AG08396 (cell line): ENCODE measurements at places on chromosomes 7 and 10.

- no peak for DNase-seq
Measured at GRCh38 chr10:70683601-70683934, 11.3 kb downstream of the ADAMTS14 start.

GRCh38 chr7:92644406-92645113, 54.4 kb upstream of the FAM133B start:
- no peak for DNase-seq

DNA sequence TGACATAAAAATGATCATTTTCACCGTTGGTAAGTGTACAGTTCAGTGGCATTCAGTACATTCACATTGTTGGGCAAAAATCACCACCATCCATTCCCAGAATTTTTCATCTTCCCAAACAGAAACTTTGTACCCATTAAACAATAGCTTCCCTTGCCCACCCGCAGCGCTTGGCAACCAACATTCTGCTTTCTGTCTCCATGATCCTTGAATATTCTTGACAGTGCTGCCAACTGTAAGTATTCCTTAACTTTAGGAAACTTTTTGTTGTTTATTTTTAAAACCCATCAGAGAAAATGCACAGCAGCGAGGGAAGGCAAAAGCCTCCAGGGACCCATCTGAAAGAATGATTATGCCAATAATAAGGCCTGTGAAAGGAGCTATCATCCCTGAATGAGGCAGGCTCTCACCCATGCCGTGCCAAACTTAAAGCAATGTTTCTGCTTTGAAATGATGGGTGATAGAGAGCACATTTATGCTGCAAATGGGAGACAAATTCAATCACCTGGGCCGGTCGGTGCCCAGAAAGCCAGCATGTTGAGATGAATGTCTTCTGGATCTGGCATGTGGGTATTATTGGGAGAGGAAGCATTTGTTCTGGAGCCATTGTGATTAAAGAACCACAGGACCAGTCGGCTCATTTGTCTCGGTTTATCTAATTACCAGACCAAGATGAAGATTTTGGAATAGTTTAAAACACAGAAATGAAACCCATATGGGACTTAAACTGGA, 202.1 kb upstream of the NPVF start:
- DNase-seq: no peak

- DNase-seq: no peak
Measured at GRCh38 chr7:134419875-134420274, 39.0 kb downstream of the AKR1B1 start.

DNA sequence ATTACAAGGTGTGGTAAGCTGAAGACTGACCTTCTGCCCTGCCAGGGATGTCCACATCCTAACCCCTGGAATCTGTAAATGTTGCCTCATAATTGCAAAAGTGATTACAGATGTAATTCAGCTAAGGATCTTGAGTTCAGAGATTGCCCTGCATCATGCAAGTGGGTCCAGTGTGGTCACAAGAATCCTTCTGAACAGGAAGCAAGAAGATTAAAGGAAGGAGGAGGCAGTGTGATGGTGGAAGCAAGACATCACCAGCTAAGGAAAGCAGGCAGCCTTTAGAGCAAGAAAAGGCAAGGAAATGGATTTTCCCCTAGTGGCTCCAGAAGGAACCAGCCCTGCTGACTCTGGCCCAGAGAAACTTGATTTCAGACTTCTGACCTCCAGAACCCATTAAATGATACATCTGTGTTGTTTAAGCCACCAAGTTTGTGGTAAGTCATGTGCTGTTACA, 78.1 kb downstream of the USP6NL start:
- DNase-seq: no peak

DNA sequence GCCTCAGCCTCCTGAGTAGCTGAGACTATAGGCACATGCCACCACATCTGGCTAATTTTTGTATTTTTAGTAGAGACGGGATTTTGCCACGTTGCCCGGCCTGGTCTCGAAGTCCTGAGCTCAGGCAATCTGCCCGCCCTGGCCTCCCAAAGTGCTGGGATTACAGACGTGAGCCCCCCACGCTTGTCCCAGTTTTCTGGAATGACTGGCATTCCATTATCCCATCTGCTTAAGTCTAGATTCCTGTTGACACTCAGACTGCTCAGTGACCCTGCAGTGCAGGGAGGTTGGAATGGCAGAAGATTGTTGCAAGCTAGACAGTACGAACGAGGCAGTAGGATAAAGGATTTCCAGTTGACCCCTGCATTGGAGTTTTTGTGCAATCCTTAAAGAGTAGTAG, 135.1 kb upstream of the NPS start:
- no peak for DNase-seq

GRCh38 chr10:23442936-23443335, 4.1 kb downstream of the OTUD1 start:
- peak; percentile 46 for DNase-seq

DNA sequence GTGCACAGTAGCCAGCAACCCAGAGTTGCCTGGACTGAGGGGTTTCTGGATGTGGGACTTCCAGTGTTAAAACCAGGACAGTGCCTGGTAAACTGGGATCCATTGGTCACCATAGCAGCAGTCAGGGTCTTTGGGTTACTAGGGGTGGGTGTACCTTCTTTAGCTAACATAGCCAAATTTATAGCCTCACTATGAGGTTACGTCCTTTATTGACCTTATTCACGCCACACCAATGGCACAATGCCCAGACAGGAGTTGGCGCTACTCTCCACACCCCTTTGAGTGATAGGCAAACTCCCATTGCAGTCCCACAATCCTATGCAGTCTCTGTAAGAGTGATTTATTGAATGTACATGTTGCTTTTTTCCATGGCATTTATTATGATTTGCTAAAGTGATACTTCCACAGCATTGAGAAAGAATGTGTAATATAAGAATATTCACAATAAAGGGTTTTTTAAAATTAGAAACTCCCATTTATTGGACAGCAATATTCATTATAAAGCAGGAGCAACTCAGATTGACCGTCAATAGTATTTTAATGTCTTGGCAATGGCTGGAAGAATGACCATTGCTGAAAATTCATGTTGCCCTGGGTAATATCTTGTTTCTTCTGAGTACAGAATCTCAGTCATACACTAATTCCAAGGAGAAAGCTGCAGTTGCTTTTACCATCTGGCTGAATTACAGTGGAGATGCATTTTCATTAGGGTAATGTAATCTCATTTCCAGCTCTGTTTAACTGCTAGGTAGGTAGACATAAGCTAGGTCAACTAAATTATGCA, 26.1 kb downstream of the IFIT5 start:
- DNase-seq: no peak

DNA sequence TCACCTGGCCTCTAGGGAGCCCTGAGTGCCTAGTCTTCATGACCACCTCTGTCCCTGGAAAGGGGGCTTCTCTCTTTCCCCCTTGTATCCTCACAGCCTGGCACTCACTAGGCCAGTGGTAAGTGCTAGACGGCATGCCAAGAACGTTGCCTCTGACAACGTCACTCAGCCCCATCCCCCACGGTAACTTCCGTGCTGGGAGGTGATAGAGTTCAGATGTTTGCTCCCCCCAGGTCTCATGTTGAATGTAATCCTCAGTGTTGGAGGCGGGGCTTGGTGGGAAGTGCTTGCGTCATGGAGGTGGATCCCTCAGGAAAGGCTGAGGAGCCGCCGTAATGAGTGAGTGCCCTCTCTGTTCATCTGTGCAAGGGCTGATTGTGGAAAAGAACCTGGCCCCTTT, 343.3 kb upstream of the MKI67 start:
- no peak for DNase-seq

GRCh38 chr7:100407285-100408180, 21.0 kb downstream of the ZCWPW1 start:
- peak; percentile 68 for DNase-seq

- DNase-seq: no peak
Measured at GRCh38 chr10:67868132-67868531, 16.3 kb upstream of the SIRT1 start.

- no peak for DNase-seq
Measured at GRCh38 chr7:133781486-133782090, 345.6 kb upstream of the LRGUK start.

DNA sequence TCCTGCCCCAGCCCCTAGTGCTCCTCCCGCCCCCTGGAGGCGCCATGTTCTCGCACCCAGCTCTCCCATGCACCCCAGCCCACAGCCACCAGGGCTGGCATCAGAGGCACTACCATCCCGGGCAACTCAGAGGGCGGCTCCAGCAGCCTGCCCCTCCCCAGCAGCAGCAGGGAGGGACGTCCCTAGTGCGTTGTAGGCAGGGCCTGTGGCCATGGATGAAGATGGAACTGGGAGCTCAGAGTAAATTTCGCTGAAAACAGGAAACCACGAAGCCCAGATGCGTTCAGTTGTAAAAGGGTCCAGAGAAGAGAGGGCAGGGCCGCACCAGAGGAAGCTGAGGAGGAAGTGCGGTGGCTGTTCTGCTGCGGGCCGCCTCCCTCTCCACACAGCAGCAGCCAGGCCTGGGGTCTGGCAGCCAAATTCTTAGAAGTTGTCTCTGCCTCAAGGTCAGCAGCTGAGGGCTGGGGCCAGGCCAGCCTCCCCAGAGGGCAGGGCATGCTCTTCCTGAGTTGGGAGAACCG, 24.6 kb downstream of the VSIR start:
- peak; percentile 34 for DNase-seq

DNA sequence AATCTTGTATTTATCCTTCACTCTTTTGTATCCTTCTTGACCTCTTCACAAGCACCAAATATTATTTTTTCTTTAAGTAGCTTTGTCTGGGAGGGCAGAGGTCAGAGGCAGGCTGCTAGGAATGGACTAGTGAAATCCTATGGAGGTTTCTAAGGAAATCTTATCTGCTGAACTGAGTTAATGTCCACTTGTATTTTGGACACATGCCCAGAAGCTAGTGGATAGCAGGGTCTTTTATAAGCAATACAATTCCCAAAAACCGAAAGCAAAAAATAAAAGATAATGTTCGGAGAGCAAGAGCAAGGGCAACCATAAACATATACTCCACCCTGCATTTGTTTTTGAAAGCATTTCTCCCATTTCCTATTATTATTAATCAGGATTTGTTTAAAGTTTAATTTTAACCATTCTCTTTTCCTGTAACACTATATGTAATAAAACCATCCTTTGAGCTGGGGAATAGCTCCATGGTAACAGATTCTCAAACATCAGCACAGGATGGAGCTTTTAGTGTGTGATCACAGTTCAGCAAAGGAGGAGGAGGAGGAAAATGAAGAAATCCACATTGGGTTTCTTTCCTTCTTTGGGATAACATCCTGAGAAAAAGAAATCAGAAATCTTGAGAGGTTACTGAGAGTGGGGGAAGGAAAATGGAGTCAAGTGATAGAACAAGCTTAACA, 328.2 kb upstream of the LRRN3 start:
- DNase-seq: no peak

DNA sequence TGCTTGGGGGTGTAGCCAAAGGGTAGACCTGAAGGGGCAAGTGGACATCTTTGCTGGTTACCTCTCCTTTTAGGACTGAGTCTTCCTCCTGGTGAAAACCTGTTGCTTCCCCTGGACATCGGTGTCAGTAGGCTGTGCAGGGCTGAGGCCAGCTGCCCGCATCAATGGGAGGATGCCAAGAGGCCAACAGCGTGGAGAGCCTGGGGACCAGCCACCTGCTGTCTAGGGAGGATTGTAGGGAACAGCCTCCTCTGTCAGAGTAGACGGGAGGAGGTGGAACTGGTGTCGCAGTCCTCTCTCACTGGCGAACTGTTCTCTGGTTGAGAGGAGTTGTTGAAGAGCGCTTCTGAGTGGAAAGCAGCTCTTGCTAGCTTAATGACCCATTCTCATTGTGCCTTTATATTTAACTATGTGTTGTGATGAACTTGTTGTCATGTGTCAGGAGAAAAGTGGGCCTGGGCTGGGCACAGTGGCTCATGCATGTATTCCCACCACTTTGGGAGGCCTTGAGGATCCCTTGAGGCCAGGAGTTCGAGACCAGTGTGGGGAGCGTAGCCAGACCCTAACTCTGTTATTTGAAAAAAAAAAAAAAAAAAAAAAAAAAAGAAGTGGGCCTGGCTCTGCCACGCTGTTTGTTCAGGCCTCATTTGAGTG, 1.8 kb downstream of the SUFU start:
- no peak for DNase-seq

GRCh38 chr10:85149766-85150165, 821.4 kb downstream of the CCSER2 start:
- no peak for DNase-seq

GRCh38 chr10:92814790-92815189, 33.5 kb upstream of the EXOC6 start:
- no peak for DNase-seq

- no peak for DNase-seq
Measured at GRCh38 chr7:690478-691360, 35.8 kb upstream of the DNAAF5 start.

DNA sequence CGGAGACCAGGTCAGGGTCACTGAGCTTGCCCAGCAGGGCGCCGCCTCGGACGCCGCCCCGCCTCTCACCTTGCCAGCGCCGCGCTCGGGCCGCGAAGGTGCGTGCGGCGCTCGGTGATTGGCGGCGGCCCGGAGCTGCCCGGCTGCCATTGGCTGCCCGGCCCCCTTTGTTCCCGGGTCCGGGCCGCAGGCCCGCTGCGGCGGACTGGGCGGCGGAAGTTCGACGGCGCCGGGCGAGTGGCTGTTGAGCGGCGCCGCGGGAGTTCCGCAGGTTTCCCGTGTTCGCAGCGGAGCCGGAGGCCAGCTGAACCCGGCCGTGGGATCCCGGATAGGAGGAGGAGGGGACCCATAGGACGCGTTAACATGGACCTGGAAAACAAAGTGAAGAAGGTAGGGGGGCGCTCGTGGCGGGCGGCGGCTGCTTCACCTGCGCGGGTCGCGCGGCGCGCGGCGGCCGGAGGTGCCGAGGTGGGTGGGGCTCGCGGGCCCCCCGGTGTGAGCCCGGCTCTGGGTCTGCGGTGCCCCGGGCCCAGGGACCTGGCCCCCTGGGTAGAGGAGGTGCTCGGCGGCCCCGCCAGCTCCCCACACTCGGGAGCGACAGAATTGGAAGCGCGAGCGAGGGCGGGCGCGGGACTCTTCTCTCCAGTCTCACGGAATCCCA, at the start of gene TES:
TES (plus strand) TSS at position 195 of the 661 bp plus-strand sequence; CDS start at position 364, 169 bp downstream.
- DNase-seq: peak; percentile 30

- DNase-seq: no peak
Measured at GRCh38 chr7:151847681-151848081, 29.2 kb downstream of the PRKAG2 start.

DNA sequence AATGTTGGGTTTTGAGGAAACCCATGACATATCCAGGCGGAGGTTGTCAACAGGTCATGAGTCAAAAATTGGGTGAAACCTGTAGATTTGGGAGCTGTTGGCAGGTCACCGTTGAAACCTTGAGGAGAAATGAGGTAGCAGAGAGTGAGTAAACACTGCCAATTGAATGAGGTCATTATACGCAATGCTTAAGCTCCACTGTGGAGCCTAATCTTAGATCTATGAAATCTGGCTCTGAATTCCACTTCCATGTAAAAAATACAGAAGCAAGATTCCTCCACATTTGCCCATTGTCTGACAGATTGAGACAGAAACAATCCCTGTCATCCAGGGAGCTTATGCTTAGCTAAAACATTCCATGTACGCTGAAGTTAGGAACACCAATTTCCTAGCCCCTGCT, 76.0 kb upstream of the IL6 start:
- DNase-seq: no peak

GRCh38 chr10:24469993-24470392, 253.7 kb downstream of the ARHGAP21 start:
- no peak for DNase-seq

DNA sequence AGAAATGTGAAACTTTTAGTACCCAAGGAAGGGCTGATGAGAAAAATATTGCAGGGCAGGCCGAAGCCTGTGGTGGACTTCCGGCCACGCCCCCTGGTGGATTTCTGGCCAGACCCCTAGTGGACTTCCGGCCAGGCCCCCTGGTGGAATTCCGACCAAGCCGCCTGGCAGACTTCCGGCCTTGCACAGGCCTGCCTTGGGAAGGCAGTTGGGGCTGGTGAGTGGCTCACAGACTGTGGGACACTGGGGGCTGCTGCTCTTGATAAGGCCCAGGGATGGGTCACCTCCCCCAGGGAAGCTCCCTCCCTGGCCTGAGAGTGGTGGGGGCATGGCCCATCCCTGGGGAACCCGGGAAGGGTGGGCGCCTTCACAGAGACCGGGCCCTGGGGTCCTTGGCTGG, 116.4 kb upstream of the MKI67 start:
- DNase-seq: no peak
